ENCODE measurements at places on chromosomes 7 and 10.

- DNase-seq: peak; percentile 45
Measured at GRCh38 chr7:48052748-48053147, 17.4 kb downstream of the C7orf57 start.

DNA sequence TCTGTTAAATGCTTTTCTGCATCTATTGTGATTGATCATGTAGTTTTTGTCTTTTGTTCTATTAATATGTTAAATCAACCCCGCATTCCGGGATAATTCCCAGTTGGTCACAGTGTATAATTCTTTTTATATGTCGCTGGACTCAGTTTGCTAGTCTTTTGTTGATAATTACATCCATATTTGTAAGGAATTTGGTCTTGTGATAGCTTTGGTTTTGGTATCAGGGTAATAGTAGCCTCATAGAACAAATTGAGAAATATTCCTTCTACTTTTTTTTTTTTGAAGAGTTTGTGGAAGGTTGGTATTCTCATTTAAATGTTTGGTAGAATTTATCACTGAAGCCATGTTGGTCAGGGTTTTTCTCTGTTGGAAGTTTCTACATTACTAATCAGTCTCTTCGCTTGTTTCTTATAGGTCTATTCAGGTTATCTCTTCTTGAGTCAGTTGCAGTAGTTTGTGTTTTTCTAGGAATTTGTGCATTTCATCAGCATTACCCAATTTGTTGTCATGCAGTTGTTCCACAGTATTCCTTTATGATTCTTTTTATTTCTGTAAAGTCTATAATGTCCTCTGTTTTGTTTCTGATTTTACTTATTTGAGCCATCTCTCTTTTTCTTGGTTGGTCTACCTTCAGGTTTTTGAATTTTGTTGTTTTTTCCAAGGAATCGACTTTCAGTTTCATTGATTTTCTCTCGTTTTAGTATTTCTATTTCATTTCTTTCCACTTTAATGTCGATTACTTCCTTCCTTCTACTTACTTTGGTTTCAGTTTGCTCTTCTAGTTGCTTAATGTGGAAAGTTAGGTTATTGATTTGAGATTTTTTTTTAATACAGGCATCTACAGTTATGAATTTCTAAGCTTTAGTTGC, 64.6 kb upstream of the GJD4 start:
- no peak for DNase-seq

GRCh38 chr7:64626083-64626469, 39.9 kb upstream of the ZNF107 start:
- DNase-seq: no peak

DNA sequence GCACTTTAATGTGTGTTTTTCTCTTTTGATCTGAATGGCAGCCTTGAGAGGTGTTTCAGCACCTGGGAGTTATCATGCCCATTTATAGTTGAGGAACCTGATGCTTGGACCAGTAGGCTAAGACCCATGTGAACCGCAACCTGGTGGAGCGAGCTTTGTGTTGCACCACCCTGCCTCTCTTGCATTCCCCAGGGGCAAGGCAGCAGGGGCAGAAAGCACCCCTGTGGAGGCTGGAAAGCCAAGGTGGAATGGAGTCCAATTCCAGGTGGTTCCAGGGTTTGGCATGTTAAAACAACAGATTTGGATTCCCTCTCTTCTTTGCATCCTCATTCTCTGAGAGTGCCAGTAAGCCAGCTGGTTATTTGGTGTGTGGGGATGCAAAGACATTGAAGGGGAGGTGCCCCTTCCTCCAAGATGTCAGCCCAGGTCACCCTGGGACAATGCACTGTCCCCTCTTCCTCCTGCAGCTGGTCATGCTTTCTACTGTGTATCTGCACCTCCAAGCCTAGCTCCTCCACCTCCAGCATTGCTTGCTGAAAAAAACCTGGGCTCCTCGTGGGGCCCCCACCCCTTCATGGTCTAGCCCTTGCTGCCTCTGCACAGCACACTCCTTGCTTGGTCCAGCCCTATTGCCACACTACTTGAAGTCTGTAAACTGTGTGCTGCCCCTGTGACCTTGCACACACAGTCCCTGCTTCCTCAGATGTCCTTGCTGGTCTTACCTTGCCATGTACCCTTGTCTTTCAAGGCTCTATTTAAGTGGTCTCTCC, 5.6 kb upstream of the CDH23 start:
- DNase-seq: no peak

DNA sequence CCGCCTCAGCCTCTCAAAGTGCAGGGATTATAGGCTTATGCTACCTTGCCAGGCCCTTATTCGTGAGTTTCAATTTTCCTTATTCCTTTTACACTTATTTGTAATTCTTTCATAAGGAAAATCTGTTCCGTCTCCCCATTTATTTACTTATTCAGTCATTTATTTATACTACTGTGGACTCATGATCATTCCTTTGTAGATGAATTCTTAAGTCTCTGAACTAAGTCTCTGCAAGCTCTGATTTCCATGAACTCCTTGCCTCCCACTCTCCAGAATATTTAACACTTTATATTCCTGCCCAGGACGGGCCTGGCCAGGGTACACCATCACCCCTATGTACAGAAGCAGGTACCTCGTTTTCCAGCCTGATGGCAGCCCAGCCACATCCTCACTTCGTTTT, 39.4 kb downstream of the PFKFB3 start:
- no peak for DNase-seq
